ENCODE measurements at places on chromosomes 2 and 18. TPM values are rescaled to one million over a fixed set of nuclear protein-coding genes. Genes with fewer than 3 reads are reported as not detected.

Gene NEU2
- not detected for total RNA-seq

GRCh38 chr2:133871545-133872209 lies 303.4 kb upstream of the NCKAP5 start:
- no peaks in the 10 kb centered on the region for H3K27me3 ChIP-seq
- H3K4me3 ChIP-seq, result no peak overlapping the region
- no peaks in the 10 kb centered on the region for H3K4me1 ChIP-seq
- no peaks in the 10 kb centered on the region for H3K36me3 ChIP-seq

GRCh38 chr2:205103699-205104098 lies 558.4 kb downstream of the PARD3B start:
- H3K36me3 ChIP-seq, result no peaks in the 10 kb centered on the region
- H3K27ac ChIP-seq, result no peak overlapping the region
- H3K4me3 ChIP-seq, result no peak overlapping the region
- no peak for DNase-seq
- no peaks in the 10 kb centered on the region for H3K27me3 ChIP-seq

DNA sequence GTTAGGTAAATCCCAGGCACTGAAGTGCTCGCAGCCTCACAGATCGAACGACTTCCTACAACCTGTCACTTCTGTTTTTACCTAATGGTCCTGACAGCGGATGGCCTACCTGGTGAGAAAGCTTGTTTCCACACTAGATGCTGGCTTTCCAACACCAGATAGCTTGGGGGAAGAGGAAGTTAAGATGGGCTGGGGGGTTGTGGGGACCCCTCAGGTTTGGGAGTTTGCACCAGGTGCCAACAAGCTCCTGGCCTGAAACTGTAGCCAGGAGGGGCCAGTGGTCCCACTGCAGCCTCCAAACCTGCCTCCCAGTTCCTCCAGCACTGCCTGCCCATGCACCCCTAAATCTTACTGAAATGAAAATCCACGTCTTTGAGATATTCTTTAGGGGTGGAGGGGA lies 3.9 kb downstream of the TMEM185B start:
- DNase-seq, result no peak
- no peak overlapping the region for H3K4me3 ChIP-seq
- no peaks in the 10 kb centered on the region for H3K4me1 ChIP-seq
- H3K27ac ChIP-seq, result no peak overlapping the region
- H3K36me3 ChIP-seq, result no peaks in the 10 kb centered on the region

GRCh38 chr18:33183136-33183535 lies 257.4 kb downstream of the CCDC178 start:
- H3K27ac ChIP-seq, result no peak overlapping the region
- H3K4me1 ChIP-seq, result no peaks in the 10 kb centered on the region
- DNase-seq, result no peak
- H3K4me3 ChIP-seq, result no peak overlapping the region

Gene C2orf72
- total RNA-seq, result 1.1 TPM

- H3K36me3 ChIP-seq, result no peaks in the 10 kb centered on the region
- H3K4me3 ChIP-seq, result no peak overlapping the region
- H3K27ac ChIP-seq, result no peak overlapping the region
- H3K4me1 ChIP-seq, result no peaks in the 10 kb centered on the region
Measured at GRCh38 chr2:164023896-164024295, 288.1 kb upstream of the FIGN start.

DNA sequence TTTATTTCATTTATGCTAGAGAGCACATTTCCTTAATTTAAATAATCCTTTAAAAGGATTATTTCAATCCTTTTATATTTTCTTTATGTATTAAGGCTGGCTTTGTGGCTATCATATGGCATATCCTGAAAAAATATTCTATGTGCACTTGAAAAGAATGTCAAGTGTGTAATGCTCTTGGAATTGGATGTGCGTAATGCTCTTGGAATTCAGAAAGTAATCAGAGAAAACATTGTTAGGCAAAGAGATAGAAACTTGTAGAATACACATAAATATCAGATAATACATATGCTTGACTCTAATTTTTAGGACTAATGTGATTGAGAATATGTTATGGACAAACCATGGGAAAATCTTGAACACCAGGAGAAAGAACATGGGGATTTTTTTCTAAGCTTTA lies 197.5 kb upstream of the COL3A1 start:
- H3K4me3 ChIP-seq, result no peak overlapping the region
- no peaks in the 10 kb centered on the region for H3K36me3 ChIP-seq
- no peak for DNase-seq
- H3K27me3 ChIP-seq, result no peaks in the 10 kb centered on the region
- H3K27ac ChIP-seq, result no peak overlapping the region

DNA sequence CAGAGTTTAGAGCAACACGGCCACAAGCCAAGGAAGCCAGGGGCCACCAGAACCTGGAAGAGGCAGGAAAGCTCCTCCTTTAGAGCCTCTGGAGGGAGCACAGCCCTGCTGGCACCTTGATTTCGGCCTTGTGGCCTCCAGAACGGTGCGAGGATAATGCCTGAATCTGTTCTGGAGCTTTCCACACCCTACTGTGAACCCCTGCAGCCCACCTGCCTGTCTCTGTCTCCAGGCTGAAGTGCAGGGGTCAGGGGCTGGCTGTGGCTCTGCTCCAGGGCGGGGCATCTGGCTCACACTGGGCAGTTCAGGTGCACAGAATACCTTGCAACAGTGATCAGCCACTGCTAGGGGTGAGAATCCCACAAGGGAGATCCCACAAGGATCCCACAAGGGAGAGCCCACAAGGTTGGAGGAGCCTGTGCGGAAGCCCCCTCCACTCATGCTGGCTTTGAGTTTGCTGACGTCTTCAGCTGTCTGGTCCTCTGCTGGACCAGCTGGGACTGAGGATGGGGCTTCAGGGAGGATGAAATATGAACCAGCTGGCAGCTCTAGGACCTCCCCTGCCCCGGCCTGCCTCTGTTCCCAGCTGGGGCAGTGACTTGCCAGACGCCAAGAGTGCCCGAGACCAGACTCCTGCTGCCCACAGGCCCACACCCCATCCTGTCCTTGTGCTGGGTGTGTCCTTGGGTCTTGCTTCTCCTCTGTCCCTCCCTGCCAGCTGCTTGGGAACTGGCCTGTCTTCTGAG lies 56.4 kb upstream of the OTOS start:
- no peaks in the 10 kb centered on the region for H3K27me3 ChIP-seq
- H3K4me1 ChIP-seq, result no peaks in the 10 kb centered on the region

DNA sequence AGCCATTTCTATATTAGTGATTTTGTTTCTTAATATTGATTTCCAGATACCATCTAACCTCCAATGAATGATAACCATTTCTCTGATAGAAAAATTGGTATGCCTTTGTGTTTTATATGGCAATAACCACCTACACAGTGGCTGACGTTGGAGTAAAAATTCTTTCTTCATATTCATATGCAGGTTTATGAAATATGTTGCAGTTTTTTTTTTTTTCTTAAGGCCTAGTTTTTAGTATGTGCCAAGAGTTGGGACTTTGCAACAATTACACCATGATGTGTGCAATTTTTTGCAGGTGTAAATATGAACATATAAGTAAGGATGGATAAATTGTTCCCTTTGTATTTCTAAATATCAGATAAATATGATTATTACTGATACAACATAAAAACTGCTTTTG lies 163.2 kb upstream of the MYO3B start:
- H3K36me3 ChIP-seq, result no peaks in the 10 kb centered on the region
- H3K27ac ChIP-seq, result no peak overlapping the region
- no peak overlapping the region for H3K4me3 ChIP-seq

DNA sequence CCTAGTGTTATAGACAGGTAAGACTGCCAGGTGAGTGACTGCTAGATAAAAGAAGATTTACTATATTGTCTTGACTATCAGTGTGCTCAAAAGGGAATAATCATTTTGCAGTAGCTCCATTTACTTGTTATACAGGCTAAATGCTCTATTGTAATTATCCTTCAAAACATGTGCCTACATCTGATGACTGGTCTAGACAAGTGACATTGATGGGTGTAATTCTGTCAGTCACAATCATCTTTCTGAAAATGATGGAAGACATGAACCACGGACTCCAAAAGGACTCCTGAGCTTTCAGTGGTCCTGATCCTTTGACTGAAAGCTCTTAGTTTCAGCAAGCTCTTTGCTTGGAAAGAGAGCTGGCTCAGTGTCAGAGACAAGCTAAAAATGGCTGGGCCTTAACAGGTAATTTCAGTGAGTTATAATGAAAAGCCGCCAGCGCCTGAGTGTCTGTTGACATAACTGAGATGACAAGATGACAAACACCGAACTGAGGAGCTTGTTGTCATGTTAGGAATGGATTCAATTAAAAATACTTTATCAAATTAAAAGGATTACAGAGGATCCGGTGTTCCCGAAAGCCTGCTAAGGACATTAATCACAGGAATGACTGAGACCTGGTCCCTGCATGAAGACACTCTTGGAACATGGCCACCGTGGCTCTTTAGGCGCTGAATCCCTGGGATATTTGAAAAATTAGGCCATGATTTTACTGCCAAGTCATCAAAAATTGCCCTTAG lies 141.7 kb downstream of the CMPK2 start:
- H3K27me3 ChIP-seq, result no peaks in the 10 kb centered on the region
- H3K27ac ChIP-seq, result no peak overlapping the region
- no peaks in the 10 kb centered on the region for H3K36me3 ChIP-seq
- H3K4me3 ChIP-seq, result no peak overlapping the region
- H3K4me1 ChIP-seq, result no peaks in the 10 kb centered on the region

All from H1 (cell line).